Stimulated activated CD4-positive, alpha-beta T cell treated with anti-CD3 and anti-CD28 coated beads, Interleukin-4, amount 100 ng/mL, for 4 hours (primary cell): ENCODE measurements at places on chromosomes 16 and 17.
A peak's percentile ranks its signal among the peaks of the same experiment; 100 is the strongest.

DNA sequence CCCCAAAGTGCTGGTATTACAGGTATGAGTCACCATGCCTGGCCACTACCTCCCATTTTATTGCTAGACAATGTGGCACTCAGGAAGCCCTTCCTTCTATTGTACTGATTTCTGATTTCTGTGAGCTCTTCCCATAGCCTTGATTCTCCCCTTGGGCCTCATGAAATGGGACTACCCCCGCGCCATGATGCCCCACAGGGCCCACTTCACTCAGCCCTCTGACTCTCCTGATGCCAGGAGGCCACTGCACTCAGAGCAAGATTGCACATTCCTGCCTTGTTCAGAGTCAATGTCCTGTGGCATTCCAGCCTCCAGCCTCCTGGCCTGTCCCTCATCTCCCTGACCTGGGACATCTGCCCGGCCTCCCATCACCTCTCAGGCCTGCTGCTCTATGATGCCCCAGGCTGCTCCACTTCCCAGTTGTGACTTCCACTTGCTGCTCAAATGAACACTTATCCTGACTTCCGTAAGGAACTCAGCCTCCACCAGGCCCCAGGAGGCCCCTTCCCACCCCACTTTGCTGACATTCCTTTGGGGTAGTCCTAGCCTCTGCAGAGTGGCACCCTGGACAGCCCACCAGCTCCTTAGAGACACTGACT lies 66.6 kb upstream of the KSR1 start:
- no peak for DNase-seq

DNA sequence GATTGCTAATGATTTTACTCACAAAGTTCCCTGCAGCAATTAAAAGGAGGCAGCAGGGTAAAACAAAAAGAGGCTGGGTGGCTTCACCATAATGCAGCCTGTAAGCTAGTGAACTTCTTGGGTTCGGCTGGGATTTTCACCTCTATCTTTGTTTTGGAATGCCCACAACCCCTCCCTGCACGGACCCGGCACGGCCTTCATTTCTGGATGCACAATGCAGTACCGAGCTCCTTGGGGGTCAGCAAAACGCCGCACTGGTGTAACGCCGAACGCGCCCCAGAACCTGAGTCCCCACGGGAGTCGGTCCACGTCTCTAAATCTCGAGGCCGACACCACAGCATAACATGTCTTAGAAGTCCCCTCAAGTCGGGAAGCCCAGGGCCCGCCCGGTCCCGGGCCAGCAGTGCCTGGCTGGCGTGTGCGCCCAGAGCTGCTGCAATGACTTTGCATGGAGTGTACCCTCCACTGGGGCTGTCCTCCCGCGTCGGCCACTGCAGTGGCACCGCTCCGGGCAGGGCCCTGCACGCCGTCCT lies 759 bp downstream of the UBE2O start:
- no peak for DNase-seq

DNA sequence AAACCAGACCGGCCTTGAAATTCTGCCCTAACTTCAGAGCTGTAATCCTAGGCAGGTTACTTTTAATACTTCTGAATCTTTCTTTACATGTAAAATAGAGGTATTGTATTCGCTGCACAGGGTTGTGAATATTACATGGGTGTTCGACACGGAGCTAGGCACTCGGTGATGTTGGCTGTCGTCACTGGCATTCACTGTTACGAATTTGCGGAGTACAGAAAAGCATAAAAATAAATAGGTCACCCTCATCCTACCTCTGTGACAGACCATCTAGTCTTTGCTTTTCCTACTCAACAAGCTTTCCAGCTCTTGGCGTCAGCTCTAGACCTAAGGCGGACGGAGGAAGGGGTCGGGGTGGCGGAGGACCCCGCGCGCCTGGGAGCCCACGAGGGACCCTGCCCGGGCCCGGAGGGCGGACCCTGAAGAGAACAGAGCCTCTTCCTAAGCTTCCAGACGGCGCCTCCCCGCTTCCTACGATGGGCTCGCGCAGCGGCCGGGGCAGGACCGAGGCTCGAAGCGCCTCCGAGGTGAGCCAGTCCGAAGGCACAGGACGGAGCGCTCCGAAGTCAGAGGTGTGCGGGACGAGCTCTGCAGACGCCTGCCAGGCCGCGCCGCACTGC lies 879 bp upstream of the SPG7 start:
- DNase-seq, result no peak

DNA sequence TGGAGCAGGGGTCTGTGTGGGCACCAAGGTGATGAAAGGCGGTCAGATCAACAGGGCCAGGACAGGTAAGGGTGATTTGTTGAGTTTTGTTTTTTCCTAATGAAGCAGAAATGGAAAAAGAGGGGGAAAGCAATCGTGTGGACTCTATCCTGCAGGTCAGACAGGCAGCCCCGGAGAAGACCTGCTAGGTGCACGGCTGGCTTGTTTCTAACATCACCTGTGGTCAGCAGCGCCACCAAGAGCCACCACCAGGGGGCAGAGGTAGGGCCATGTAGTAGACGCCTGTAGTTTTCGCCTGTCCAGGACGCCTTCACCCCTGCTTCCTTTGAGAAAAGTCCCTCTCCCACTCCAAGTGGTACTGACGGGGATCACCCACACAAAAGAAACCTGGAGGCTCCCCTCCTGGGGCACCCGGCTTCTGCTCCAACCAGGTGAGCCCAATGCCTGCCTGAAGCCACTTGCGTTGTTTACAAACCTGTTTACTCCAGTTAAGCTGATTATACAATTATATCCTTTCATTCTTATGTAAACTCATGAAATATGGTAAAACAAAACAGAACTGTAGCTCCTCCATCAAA lies 54.2 kb upstream of the SEC14L1 start:
- DNase-seq, result peak; percentile 82

GRCh38 chr17:35568561-35568960 lies 7.9 kb upstream of the SLFN14 start:
- DNase-seq, result peak; percentile 31

GRCh38 chr16:31472709-31473203 lies 804 bp downstream of the TGFB1I1 start:
- no peak for DNase-seq
